Endodermal cell (in vitro differentiated cells): ENCODE measurements at places on chromosomes 11 and 22. TPM values are rescaled to one million over a fixed set of nuclear protein-coding genes. Genes with fewer than 3 reads are reported as not detected.

DNA sequence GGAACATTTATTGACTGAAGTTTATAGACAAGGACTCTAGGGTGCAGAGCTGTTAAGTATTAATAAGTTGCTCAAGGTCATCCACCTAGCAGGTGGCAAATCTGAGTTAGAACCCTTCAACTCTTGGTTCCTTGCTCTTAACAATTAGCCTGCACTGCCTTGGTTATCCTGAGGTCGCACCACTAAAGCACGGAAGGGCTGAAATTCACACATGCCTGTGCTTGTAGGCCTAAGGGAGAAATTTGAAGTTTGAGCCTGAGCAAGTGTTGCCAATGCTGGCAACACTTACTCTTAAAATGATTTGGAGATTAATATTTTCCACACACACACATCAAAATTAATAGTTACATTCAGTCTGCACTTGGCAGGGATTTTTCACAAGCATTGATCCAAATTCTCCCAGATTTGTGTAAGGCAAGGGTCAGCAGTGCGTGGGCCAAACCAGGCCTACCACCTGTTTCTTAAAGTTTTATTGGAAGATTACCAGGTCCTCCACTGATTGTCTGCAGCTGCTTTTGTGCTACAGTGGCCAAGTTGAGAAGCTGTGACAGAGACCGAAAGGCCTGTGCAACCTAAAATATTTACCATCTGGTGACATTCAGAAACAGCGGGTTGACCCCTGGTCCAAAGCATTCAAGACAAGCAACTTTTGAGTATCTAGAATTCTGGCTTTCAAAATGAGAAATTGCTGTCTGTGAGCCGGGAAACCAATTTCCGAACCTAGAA lies 16.3 kb downstream of the APOL5 start:
- no peaks in the 10 kb centered on the region for H3K4me1 ChIP-seq
- DNase-seq = no peak
- no peaks in the 10 kb centered on the region for H3K27me3 ChIP-seq

GRCh38 chr11:24070435-24070834 lies 426.4 kb upstream of the LUZP2 start:
- no peaks in the 10 kb centered on the region for H3K27me3 ChIP-seq
- H3K4me1 ChIP-seq = no peaks in the 10 kb centered on the region
- no peak overlapping the region for H3K27ac ChIP-seq
- H3K4me3 ChIP-seq = no peak overlapping the region

- no peak overlapping the region for H3K4me3 ChIP-seq
- H3K4me1 ChIP-seq = peaks cover 10% of the 10 kb centered on the region
- H3K27me3 ChIP-seq = no peaks in the 10 kb centered on the region
- H3K36me3 ChIP-seq = no peaks in the 10 kb centered on the region
Observed at GRCh38 chr11:48104568-48104924, 112.1 kb upstream of the OR4B1 start.

GRCh38 chr22:37283393-37283937 lies 1.2 kb downstream of the CYTH4 start:
- no peak overlapping the region for H3K4me3 ChIP-seq
- DNase-seq = no peak
- H3K27ac ChIP-seq = no peak overlapping the region
- H3K4me1 ChIP-seq = no peaks in the 10 kb centered on the region
- no peaks in the 10 kb centered on the region for H3K27me3 ChIP-seq

Gene SAA1
- total RNA-seq = not detected in 2 replicates

DNA sequence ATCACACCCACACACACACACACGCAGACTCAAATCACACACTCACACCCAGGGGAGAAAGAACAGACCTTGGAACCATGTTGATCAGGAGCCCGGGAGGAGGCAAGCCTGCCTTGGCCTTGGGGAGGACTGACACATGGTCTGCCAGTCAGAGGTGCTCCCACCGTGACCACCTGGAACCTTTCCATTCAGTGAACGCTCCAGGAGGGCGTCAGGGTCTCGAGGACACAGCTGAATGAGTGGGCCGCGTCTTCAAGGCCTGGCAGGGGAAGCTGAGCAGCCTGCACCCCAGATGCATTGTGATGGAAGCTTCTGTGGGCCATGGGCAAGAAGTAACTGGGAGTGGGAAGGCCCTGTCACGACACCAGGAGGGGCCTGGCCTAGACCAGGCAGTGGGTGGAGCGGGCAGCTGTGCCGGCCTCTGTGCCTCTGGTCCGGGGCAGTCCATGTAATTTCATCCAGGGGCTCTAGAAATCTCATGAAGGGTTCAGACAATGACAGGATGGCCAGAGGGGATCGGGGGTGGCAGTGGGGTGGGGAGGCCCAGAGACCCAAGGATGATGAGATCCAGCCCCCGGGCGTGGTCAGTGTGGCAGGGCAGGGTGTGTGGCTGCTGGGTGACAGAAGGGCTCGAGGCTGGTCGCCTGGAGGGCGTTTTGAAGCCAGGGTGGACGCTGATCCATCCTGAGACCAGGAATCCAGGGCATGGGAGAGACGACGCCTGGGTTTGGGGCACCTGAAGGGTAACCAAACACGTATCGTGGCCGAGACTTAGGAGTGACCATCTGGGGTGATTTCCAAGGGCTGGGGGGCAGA lies 53.7 kb downstream of the IGF2 start:
- H3K4me1 ChIP-seq = no peaks in the 10 kb centered on the region
- no peak for DNase-seq
- H3K27ac ChIP-seq = no peak overlapping the region
- no peaks in the 10 kb centered on the region for H3K27me3 ChIP-seq
- no peak overlapping the region for H3K4me3 ChIP-seq
- H3K36me3 ChIP-seq = no peaks in the 10 kb centered on the region

- no peak overlapping the region for H3K27ac ChIP-seq
- no peaks in the 10 kb centered on the region for H3K36me3 ChIP-seq
- no peaks in the 10 kb centered on the region for H3K27me3 ChIP-seq
Observed at GRCh38 chr11:47387944-47388696, 9.8 kb upstream of the SPI1 start.

GRCh38 chr22:39643311-39644083 lies 72.9 kb downstream of the CACNA1I start:
- no peak overlapping the region for H3K4me3 ChIP-seq
- H3K27me3 ChIP-seq = no peaks in the 10 kb centered on the region
- H3K27ac ChIP-seq = no peak overlapping the region
- no peak for DNase-seq
- H3K4me1 ChIP-seq = no peaks in the 10 kb centered on the region

GRCh38 chr22:36577019-36577418 lies 48.1 kb upstream of the EIF3D start:
- no peaks in the 10 kb centered on the region for H3K27me3 ChIP-seq
- DNase-seq = peak; percentile 29
- no peak overlapping the region for H3K27ac ChIP-seq
- no peaks in the 10 kb centered on the region for H3K36me3 ChIP-seq

DNA sequence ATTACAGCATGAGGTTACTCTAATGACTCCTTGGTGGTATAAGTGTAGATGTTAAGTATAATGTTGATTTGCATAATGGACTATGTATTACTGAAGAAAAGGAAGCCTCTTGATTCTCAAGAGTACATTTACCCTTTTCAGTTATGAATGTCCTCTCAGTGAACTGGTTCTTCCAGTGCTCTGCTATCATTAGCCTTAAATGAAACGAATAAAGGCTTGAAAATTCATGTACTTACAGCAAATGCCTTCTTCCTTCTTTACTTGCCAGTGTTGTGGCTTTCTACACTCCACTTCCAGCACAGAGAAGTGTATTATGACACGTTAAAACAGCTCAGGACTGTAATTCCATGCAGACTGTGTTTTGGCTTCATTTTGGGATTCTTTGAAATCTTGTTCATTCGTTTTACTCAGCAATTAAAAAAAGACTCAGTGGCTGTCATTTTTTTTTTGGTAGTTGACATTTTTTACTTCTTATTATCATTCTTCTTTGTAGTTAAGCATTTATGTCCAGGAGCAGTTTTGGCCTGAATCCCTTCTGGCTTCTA lies 96.9 kb downstream of the MTMR3 start:
- H3K4me3 ChIP-seq = no peak overlapping the region
- no peaks in the 10 kb centered on the region for H3K27me3 ChIP-seq
- H3K36me3 ChIP-seq = peaks cover 6% of the 10 kb centered on the region
- no peaks in the 10 kb centered on the region for H3K4me1 ChIP-seq
- H3K27ac ChIP-seq = no peak overlapping the region

DNA sequence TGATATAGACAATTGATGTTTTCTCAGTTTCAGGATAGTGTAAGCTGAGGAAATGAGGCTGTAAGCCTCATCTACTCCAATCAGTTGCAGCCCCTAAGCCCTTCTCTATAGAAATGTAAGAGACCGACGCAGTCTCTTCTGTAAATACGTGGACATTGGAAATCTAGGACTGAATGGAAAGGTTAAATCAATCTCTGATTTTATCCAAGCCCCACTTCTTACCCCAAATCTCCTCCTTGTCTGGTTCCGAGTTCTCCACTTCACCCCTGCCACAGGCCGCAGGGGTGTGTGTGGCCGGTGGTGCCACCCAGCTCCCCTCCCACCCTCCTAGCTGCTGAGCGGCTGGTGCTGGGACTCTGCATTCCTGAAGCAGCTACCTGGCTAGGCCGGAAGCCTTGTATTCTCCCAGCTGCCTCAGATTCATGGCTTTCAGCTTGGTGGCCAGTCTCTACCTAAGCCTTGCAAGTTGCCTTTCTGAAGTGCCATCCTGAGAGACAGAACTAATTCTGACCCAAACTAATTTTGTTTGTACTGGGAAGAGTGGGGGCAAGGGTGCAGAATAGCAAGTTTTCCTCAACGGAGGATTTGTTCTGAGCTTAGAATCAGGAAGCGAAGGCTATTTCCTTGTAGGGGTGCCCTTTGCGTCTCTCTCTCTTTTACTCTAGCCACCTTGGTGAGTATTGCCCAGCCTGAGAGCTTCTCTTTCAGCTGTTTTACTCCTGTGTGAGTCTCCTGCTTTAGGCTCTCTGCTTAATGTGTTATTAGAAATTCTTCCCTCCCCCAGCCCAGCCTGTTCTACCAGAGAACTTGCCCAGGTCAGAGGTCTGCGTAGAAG lies 749 bp downstream of the VWA5A start:
- H3K27ac ChIP-seq = no peak overlapping the region
- H3K4me1 ChIP-seq = peaks cover 5% of the 10 kb centered on the region
- H3K36me3 ChIP-seq = peaks cover 36% of the 10 kb centered on the region
- peak overlapping the region; percentile 87 for H3K4me3 ChIP-seq

DNA sequence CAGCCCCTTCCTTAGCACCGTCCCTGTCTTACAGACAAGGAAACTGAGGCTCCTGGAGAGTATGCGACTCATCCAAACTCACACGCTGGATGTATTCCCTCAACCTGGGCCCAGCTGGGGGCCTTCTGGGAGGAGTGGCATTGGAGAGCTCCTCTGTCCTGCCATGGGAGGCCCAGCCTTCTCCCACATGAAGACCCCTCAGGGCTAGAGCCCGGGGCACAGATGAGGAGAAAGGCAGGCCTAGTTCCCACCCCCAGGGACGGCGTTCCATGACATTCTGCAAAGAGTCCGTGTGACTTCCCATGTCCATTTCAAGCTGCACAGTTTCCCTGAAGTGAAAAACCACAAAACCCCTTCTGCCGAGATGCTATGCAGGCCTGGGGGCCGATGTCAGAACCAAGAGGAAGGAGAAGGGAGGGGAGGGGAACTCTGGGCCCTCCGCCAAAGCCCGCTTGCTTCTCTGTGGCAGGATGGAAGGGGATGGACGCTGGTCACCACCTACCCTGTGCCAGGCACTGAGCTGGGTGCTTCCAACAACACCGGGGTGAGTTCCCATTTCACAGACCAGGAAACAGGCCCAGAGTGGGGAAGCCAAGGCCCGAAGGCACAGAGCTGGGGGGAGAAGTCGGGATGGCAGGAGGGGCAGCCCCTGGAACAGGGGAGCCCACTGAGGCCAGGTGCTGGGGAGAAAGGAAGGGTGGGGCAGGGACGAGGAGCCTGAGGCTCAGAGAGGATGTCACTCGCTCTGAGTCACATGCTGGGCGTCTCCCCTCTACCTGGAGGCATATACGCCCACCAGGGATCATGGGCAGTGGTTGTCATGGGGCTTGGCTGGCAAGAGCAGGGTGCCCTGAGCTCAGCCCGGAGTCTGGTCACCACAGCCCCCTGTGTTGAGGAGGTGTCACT lies 15.7 kb downstream of the RAC2 start:
- no peaks in the 10 kb centered on the region for H3K4me1 ChIP-seq
- no peak overlapping the region for H3K4me3 ChIP-seq
- no peak for DNase-seq
- no peak overlapping the region for H3K27ac ChIP-seq
- H3K27me3 ChIP-seq = no peaks in the 10 kb centered on the region

Gene SCUBE2
- 0.47 and 2.0 TPM in 2 replicates for total RNA-seq

Gene CNTN5
- total RNA-seq = 0.81 and 1.4 TPM in 2 replicates

- H3K27ac ChIP-seq = no peak overlapping the region
- H3K4me1 ChIP-seq = no peaks in the 10 kb centered on the region
- H3K36me3 ChIP-seq = peaks cover 94% of the 10 kb centered on the region
- peak; percentile 70 for DNase-seq
Observed at GRCh38 chr11:67252831-67253239, 13.4 kb upstream of the GRK2 start.

DNA sequence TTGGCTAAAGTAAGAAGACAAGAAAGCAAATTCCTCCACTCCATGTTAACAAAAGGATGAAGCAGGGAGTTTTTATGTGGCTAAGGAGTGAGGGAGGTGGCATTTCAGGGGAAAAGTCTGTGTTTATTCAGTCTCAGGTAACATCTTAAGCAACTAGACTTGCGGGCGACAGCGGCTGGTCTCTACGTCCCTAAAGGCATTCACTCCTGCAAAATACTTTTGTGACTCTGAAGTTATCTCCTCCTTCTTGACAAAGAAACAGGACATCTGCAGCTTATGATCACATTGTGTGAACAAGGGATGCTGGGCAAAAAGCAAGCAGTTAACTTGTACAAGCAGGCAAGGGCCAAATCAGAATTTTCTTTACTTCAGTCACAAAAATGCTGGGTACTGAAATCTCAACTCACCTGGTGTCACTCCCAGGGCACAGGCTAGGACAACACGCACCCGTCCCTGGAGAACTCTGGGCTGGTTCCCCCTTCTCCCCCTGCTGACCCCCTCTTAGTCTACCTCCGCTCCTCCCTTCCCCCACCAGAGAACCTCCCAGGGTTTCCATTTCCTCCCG lies 38.3 kb downstream of the IGLL5 start:
- peaks cover 13% of the 10 kb centered on the region for H3K4me1 ChIP-seq
- DNase-seq = no peak
- H3K27ac ChIP-seq = no peak overlapping the region
- no peaks in the 10 kb centered on the region for H3K36me3 ChIP-seq
- no peaks in the 10 kb centered on the region for H3K27me3 ChIP-seq

Gene HEPHL1
- total RNA-seq = not detected in 2 replicates

GRCh38 chr11:112050721-112051120 lies 23.1 kb downstream of the PIH1D2 start:
- H3K4me3 ChIP-seq = no peak overlapping the region
- peaks cover 3% of the 10 kb centered on the region for H3K4me1 ChIP-seq
- no peak for DNase-seq

Gene CEP164
- 30.4 and 33.6 TPM in 2 replicates for total RNA-seq

GRCh38 chr11:104799251-104799650 lies 99.0 kb downstream of the CASP12 start:
- DNase-seq = no peak
- H3K27me3 ChIP-seq = no peaks in the 10 kb centered on the region
- no peak overlapping the region for H3K4me3 ChIP-seq
- H3K27ac ChIP-seq = no peak overlapping the region
- H3K36me3 ChIP-seq = no peaks in the 10 kb centered on the region
- no peaks in the 10 kb centered on the region for H3K4me1 ChIP-seq

GRCh38 chr11:66904981-66905521 lies 48.2 kb downstream of the LRFN4 start:
- H3K27ac ChIP-seq = no peak overlapping the region
- DNase-seq = no peak
- no peaks in the 10 kb centered on the region for H3K27me3 ChIP-seq
- no peaks in the 10 kb centered on the region for H3K36me3 ChIP-seq
- H3K4me3 ChIP-seq = no peak overlapping the region
